NCI-H1092 (cell line): ENCODE measurements at places on chromosomes 11 and 22.

DNA sequence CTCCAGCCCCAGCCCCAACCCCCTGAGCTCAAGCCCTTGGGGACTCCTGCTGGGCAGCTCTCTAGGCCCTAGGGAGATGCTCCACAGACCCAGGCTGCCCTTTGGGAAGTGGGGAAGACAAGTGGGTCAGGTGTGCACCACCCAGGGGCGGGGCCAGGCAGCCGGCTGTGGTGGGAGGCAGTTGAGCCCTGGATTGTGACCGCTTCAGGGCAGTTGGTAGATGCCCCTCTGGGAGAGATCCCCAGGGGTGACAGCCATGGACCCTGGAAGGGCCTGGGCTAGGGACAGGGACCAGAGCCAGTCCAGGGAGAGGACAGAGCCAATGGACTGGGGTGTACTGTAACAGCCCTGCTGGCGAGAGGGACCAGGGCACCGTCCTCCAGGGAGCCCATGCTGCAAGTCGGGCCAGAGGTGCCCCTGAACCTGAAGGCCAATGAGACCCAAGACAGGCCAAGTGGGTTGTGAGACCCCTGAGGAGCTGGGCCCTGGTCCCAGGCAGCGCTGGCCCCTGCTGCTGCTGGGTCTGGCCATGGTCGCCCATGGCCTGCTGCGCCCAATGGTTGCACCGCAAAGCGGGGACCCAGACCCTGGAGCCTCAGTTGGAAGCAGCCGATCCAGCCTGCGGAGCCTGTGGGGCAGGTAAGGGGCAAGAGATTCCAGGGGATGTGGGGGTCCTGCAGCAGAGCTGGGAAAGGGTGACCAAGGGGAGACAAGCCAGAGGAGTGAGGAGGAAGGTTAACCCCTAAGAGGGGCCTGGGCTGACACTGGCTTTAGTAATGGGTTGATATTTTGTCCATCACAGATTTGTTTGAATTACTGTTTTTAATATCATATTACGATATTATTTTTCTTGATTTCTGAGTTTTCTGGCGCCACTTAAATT is at the start of gene IGLL5:
Gene IGLL5, plus strand, starts transcription at position 196 of the 883 bp plus-strand sequence. Its CDS starts 238 bp downstream, at position 434.
- DNase-seq: no peak

DNA sequence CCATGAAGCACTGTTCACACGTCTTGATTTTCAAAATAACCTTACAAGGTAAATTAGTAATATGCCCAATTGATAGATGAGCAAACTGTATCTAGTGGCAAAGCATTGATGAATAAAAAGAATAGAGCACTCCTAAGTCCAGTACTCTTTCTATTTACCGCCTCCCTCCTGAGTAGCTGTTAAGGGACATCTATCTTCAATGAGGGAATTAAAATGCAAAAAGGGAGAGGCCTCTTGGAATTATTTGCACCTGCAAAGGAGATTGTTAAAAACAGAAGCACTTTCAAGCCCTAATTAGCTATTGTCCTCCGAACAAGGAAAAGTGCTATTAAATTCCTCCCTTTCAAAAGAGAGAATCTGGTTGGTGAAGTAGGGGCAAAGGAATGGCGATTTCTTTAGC is 6.8 kb upstream of the GALNT18 start:
- DNase-seq: no peak

GRCh38 chr22:19759427-19760057 is 1.0 kb upstream of the TBX1 start:
- no peak for DNase-seq

GRCh38 chr22:48494256-48494967 is 1333.3 kb downstream of the BRD1 start:
- DNase-seq: no peak

- DNase-seq: no peak
Measured at GRCh38 chr11:17848715-17849114, 114.1 kb downstream of the KCNC1 start.

GRCh38 chr22:49582678-49583077 is 245.0 kb downstream of the BRD1 start:
- DNase-seq: no peak

- DNase-seq: no peak
Measured at GRCh38 chr11:32940865-32941264, 48.3 kb downstream of the QSER1 start.

GRCh38 chr22:42651134-42651533 is 1.9 kb upstream of the CYB5R3 start:
- no peak for DNase-seq

DNA sequence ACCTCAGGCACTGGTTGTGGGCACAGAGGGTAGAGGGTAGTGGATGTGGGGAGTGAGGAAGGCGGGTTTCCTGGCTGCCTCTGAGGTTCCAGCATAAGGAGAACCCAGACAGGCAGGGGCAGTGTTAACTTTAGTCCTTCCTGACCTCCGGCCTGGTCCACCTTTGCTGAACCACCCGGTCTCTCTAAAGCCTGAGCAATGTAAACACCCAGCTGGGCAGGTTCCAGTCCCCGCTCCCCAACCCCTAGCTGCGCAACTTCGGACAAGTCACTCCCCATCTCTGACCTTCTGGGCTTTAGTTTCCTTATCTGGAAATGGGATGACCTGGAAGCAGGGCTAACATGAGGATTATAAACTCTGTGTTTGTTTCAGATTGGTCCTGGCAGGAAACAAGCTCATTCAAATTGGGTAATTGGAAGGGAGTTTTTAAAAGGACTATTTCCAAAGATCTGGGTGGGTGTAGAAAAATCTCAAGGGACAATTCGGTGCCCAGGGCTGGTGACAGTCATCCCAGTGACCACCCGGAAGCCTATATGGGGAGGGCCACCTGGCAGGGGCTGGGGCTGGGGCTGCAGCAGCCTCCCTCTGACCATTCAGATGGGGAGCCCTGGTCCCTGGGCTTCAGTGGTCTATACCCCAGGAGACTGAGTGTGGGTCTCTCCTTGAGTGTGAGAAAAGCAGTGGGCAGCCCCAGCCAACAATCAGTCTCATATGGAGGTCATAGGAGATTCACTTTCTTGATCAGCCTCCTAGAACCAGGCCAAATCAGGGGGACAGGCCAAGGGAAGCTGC is 108.3 kb upstream of the SYT13 start:
- DNase-seq: no peak

GRCh38 chr11:75474240-75474639 is 41.2 kb upstream of the KLHL35 start:
- no peak for DNase-seq

GRCh38 chr11:35145271-35145670 is 6.3 kb downstream of the CD44 start:
- no peak for DNase-seq

DNA sequence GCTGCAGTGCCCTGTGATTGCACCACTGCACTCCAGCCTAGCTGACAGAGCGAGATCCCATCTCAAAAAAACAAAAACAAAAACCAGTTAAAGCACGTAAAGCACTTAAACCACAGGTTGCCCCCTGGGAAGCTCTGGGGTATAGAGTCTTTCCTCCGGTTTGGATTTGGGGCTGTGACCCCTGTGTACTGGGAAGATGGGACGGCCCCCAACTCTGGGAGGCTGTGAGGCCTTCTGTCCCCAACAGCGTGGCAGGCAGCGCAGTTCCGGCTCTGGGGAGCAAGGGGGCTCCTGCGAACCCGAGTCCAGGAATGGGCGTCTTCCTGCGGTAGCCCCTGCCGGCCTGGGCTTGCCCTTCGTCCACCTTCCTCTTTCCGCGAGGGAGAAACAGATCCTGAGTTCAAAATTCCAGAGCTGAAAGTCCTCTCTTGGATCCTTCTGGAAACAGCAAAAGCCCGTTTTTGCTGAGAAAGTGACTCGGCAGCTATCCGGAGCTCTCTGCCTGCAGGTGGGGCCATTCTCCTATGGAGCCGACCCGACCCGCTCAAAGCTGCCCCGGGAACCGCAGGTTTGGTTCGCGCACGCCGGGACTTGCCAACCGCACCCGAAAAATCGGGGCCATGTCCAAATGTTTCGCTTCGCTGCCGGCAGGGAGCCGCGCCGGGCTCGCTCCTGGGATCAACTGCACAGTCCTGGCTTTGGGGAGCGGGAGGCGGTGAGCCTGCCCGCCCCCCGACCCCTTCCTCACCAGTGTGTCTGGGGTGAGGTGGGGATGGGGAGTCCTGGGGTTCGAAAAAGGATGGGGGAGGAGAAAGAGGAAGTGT is 36.3 kb upstream of the POLA2 start:
- DNase-seq: no peak

DNA sequence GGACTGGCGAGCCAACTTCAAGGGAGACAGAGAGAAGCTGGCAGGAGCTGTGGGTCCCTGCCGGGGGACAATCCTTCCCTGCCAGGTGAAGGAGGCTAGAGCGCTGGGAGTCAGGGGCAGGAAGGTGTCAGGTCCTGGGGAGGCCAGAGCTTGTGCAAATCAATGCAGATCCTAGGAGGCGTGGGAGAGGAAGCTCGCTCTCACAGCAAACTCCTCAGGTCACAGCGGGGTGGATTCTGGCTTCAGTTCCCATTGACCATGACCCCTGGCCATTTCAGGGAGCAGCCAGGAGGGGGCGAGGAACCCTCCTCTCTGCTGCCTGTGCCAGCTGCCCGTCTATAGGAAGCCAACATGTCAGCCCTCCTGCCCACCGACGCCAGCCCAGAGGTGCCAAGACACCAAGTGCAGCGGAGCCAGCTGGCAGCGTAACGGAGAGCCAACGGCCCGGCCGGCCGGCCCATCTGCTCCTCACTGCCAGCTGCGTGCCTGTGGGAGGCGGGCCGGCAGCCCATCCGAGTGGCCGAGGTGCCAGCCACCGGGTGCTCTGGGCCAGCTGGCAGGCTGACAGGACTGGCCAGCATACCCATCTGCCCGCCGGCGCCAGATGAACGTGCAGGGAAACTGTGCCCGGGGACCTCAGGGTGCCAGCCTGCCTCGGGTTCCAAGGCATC is 374.8 kb downstream of the MIAT start:
- DNase-seq: peak; percentile 81

GRCh38 chr22:40183029-40183581 is 5.4 kb downstream of the TNRC6B start:
- DNase-seq: no peak

DNA sequence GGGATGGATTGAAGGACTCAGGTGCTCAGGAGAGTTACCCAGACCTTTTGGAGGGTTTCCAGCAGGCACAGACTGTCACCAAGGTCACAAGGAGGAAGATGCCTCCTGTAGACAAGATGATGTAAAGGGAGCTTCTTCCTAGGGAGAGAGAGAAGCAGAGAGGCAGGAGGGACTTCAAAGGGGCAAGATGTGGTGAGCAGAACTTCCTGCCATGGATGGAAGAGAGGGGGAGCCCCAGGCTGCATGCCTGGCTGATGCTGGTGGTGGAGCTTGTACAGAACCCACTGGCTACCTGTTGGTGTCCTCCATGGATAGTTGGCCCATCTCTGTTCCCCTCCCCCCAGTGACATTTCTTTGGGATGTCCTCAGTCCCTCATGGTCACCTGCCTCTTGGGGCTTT is 4.2 kb downstream of the HEPN1 start:
- DNase-seq: no peak

- no peak for DNase-seq
Measured at GRCh38 chr11:1359556-1359955, 30.2 kb upstream of the BRSK2 start.

GRCh38 chr22:39263626-39264348 is 19.0 kb upstream of the PDGFB start:
- DNase-seq: no peak

DNA sequence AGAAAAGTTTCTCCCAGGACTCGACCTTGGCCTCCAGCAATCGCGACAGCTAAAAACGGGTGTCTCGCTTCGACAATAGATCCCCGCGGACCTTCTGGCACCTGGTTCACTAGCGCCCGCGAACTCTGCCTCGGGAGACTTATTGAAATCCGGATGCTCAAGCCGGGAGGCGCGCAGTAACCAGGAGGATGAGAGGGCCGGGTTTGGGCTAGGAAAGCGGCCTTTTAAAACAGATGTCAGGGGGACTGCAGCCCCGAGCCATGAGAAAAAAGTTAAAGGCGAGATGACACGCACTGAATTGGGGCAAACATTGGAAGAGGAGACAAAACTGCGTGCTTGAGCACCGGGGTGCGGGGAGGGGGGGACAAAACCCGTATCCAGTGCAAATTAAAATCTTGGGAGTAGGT is 637 bp upstream of the ZBTB16 start:
- DNase-seq: no peak

DNA sequence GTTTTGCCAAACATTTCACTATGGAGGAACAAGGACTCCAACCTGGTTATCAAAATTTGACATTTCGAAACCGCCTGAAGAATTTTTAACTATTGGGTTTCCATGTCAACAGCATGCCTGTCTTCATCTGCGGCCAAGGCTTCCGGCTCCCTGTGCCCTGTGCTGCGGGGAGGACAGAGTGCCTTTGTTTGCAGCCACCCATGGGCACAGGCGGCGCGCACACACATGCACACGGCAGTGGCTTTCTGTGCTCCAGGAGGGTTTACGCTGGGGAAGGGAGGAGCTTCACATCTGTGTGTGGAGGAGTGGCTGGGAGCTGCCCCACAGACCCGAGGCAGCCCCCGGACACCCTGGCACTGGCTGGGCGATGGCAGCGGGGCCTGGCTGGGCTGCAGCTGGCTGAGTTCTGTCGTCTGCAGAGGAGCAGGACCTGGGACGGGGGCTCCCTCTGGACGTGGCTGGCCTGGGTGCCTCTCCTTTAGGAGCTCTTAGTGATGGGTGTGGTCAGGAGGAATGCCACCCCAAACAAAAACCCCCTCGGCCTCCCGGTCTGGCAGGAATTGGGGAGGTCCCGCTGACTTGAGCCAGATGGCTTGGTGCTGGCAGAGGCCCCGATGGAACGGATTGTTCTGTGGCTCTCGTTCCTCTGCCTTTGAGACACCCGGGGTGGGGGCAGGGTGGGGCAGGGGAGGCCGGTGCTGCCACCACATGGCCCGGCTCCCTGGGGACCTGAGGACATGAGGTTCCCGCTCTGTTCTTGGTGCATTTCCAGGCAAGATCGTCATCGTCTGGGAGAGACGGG is 1290.9 kb downstream of the BRD1 start:
- DNase-seq: no peak

- no peak for DNase-seq
Measured at GRCh38 chr11:1012291-1012690, 24.2 kb downstream of the MUC6 start.

DNA sequence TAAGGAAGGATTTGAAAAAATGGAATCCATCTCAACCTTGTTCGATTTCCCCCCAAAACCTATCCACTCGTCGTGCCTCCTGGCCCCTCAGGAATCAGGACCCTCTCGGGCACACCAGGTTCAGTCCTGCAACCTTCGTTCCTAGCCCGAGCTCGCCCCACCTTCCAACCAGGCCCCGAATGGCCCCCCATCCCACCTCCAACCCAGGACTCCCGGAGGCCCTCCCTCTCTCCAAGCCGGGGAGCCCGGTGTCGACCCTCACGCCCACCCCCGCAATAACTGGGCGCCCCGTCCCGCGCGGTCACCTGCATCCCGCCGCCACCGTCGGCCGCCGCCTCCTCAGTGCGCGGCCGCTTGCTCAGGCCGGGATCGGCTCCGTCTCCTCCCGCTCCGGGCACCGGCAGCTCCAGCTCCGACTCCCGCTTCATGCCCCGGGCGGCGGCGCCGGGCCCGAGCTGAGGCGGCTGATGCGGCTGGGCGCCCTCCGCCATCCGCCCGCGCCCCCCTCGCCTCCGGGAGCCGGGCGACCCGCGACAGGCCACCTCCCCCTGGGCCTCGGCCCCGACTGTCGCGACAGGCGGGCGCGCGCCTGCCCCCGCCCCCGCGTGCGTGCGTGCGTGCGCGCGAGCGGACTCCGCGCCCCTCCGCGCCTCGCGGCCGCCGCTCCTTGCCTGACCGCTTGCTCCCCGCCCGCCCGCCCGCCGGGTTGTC is 534 bp downstream of the RBFOX2 start:
- DNase-seq: no peak

- no peak for DNase-seq
Measured at GRCh38 chr22:24486501-24486921, 8.6 kb upstream of the UPB1 start.
